ENCODE measurements at places on chromosomes 7 and 10. TPM values are rescaled to one million over a fixed set of nuclear protein-coding genes. Genes with fewer than 3 reads are reported as not detected.

OPALIN gene
- not detected for polyA plus RNA-seq

CYP2C19 gene
- polyA plus RNA-seq = 21.3 TPM

TEX47 gene
- not detected for polyA plus RNA-seq

- no peak for DNase-seq
- no peaks in the 10 kb centered on the region for H3K4me1 ChIP-seq
- no peak overlapping the region for H3K4me3 ChIP-seq
- H3K27me3 ChIP-seq = no peaks in the 10 kb centered on the region
- H3K36me3 ChIP-seq = no peaks in the 10 kb centered on the region
Observed at GRCh38 chr10:116973946-116974455, 31.0 kb downstream of the SHTN1 start.

GRCh38 chr10:121357401-121357800 lies 240.8 kb downstream of the FGFR2 start:
- no peaks in the 10 kb centered on the region for H3K27me3 ChIP-seq
- H3K36me3 ChIP-seq = no peaks in the 10 kb centered on the region
- peaks cover 12% of the 10 kb centered on the region for H3K4me1 ChIP-seq
- H3K27ac ChIP-seq = peak overlapping the region; percentile 4

- no peak for DNase-seq
- H3K36me3 ChIP-seq = no peaks in the 10 kb centered on the region
- H3K27ac ChIP-seq = no peak overlapping the region
- no peaks in the 10 kb centered on the region for H3K4me1 ChIP-seq
- H3K27me3 ChIP-seq = peaks cover 4% of the 10 kb centered on the region
Observed at GRCh38 chr7:45177801-45178200, 20.2 kb downstream of the RAMP3 start.

- H3K4me1 ChIP-seq = no peaks in the 10 kb centered on the region
- no peak overlapping the region for H3K4me3 ChIP-seq
- H3K27me3 ChIP-seq = no peaks in the 10 kb centered on the region
- H3K36me3 ChIP-seq = no peaks in the 10 kb centered on the region
Observed at GRCh38 chr7:18724318-18724717, 228.8 kb downstream of the HDAC9 start.

- H3K4me3 ChIP-seq = no peak overlapping the region
- no peaks in the 10 kb centered on the region for H3K36me3 ChIP-seq
- H3K27ac ChIP-seq = no peak overlapping the region
- no peak for DNase-seq
- no peaks in the 10 kb centered on the region for H3K4me1 ChIP-seq
- no peaks in the 10 kb centered on the region for H3K27me3 ChIP-seq
Observed at GRCh38 chr7:117250801-117251200, 72.1 kb downstream of the WNT2 start.

DNA sequence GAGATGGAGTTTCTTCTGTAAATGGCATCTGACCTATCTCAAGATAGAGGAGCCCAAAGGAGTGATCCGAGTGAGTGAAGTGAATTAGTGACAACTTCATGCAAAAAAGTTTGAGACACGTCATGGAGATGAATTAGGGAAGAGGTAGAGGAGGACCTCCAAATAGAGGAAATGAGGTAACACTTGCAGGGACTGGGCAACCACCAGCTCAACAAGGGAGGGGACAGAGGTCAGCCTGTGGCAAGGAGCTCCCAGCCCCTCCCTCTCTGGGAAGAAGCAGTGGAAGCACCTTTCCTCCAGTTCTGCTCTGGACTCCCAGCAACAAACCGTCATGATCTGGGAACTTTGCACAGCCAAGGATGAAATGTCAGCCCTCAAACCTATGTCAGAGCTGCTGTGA lies 83.5 kb upstream of the IKZF1 start:
- no peak overlapping the region for H3K27ac ChIP-seq
- no peak overlapping the region for H3K4me3 ChIP-seq
- DNase-seq = no peak
- no peaks in the 10 kb centered on the region for H3K4me1 ChIP-seq

DNA sequence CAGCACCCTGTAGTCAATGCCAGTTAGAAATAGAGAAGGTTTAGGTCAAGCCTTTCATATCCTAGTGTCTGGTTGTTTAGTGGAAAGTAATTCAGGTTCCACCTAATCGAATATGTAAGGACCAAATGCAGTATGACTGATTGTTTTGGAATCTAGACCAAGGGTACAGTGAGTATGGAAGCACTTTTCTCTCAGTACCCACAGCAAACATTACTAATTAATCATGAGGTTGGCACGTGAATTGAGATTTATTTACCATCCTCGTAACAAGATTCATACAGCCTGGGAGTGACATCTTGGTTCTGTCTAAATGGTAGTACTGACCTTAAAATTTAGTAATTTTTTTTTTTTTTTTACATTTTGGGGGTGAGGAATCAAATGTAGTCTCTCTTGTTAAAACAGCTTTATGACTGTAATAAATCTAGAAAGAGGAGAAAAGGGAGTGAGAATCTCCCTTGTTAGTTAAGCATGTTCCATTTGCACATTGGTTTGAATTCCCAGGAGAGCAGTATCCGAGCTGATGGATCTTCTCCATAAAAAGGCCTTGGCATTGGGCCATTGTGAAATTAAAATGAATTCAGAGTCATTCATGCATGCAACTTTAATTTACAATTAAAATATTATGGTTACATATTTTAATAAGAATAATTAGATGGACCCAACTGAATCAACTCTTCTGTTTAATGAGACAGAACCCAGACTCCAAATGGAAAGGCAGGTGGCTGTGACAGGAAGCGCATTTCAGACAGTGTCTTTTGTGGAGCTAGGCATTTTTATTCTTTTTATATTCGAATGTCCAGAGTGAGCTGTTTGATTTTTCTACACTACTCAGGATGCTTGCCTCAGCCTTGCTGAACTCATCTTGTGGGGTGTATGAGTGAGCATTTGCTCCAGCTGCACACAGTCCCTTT lies 57.6 kb downstream of the SNX10 start:
- no peak overlapping the region for H3K4me3 ChIP-seq
- no peak for DNase-seq
- no peaks in the 10 kb centered on the region for H3K27me3 ChIP-seq
- H3K27ac ChIP-seq = peak overlapping the region; percentile 69

GRCh38 chr10:108894402-108895301 lies 1028.7 kb downstream of the XPNPEP1 start:
- H3K27me3 ChIP-seq = no peaks in the 10 kb centered on the region
- no peak overlapping the region for H3K4me3 ChIP-seq
- no peak overlapping the region for H3K27ac ChIP-seq
- H3K4me1 ChIP-seq = no peaks in the 10 kb centered on the region

DNA sequence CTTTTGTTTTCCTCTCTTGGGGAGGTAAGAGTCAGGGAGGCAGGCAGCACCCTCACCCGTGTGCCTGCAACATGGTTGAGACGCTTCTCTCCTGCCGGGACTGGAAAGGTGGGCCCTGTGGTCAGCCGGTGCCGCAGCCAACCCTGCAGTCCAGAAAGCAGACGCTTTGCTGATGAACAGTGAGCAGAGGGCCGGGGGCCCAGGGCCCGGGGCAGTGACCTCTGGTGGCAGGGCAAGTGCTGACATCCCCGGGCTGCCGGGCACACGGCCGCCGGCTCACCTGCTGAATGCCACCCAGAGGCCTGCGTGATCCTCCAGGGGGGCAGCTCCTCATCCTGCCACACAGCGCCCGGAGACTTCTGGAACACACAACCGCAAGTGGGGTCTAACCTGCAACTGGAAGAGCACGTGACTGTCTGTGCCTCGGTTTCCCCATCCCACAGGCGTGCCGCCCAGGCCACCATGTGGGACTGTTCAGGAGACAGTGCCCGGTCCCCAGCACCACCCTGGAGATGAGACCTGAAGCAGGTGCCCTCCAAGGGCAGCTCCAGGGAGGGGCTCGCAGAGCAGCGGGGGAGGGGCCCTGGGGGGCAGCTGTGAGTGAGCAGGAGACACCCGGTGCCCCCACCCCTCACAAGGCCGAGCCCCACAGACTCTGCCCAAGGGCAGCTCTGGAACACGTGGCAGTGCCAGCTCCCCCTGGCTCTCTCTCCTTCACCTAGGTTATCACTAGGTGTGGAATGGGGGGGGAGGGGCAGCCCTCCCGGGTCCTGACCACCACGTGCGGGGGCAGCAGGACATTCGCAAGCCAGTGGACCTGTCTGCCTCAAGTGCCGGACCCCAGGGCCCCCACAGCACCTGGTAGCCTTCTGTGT lies 2.2 kb upstream of the ADGRA1 start:
- peaks cover 47% of the 10 kb centered on the region for H3K27me3 ChIP-seq
- no peaks in the 10 kb centered on the region for H3K36me3 ChIP-seq
- DNase-seq = no peak
- H3K4me1 ChIP-seq = no peaks in the 10 kb centered on the region
- H3K4me3 ChIP-seq = no peak overlapping the region
- H3K27ac ChIP-seq = no peak overlapping the region

- peaks cover 18% of the 10 kb centered on the region for H3K4me1 ChIP-seq
- peaks cover 96% of the 10 kb centered on the region for H3K27me3 ChIP-seq
- no peak overlapping the region for H3K27ac ChIP-seq
Observed at GRCh38 chr7:155459700-155460461, 2.0 kb downstream of the EN2 start.

DNA sequence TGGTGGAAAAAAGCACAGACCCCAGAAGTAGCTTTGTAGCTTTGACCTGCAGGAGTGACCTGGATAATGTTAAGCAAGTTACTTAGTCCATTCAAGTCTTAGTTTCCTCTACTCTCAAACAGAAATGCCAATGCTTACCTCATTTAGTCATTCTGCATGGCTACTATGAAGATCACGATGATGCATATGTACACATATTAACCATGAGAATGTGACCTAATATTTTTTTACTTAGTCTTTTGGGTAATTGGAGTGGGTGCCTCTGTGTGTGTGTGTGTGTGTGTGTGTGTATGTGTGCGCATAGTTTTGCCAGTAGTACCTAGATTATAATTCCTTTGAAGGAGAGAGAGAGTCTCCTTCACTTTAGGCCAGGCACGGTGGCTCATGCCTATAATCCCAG lies 95.8 kb downstream of the NRP1 start:
- DNase-seq = no peak
- H3K36me3 ChIP-seq = no peaks in the 10 kb centered on the region
- H3K27ac ChIP-seq = peak overlapping the region; percentile 77
- no peaks in the 10 kb centered on the region for H3K27me3 ChIP-seq
- H3K4me1 ChIP-seq = peaks cover 50% of the 10 kb centered on the region

DNA sequence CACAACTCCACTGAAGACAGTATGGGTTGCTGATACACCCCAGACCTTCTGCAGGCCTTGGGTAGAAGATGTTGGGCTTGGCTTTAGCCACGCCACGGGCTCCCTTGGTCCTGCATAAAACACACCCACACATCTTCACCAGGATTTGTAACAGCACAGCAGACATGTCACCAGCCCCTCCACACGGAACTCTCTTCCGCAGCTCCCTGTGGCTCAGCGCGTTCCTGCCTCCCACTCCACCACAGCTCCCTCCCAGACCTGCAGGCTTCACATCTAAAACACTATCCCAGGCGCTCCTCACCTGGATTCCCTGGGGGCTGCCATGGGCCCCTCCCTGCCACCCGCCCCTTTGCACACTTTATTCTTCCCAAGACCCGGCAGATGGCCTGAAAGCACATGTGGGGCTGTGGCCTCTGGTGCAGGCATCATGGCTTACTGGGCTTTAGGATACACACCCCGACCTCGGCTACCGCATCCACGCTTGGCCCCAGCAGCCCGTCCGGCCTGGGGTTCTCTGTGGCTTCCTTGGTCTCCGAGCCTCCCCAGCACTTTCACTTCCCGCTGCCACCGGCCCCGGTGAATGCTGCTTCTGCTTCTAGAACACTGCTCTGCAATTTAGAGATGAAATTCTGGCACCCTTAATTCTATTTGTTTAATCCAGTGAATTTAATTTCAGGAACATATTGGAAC lies 432.9 kb downstream of the DNAJB6 start:
- no peaks in the 10 kb centered on the region for H3K4me1 ChIP-seq
- no peak overlapping the region for H3K4me3 ChIP-seq
- DNase-seq = no peak
- H3K27me3 ChIP-seq = no peaks in the 10 kb centered on the region

GRCh38 chr10:1205450-1206030 lies 149.4 kb downstream of the WDR37 start:
- no peaks in the 10 kb centered on the region for H3K4me1 ChIP-seq
- no peaks in the 10 kb centered on the region for H3K27me3 ChIP-seq
- H3K36me3 ChIP-seq = no peaks in the 10 kb centered on the region
- DNase-seq = no peak
- H3K4me3 ChIP-seq = no peak overlapping the region

DNA sequence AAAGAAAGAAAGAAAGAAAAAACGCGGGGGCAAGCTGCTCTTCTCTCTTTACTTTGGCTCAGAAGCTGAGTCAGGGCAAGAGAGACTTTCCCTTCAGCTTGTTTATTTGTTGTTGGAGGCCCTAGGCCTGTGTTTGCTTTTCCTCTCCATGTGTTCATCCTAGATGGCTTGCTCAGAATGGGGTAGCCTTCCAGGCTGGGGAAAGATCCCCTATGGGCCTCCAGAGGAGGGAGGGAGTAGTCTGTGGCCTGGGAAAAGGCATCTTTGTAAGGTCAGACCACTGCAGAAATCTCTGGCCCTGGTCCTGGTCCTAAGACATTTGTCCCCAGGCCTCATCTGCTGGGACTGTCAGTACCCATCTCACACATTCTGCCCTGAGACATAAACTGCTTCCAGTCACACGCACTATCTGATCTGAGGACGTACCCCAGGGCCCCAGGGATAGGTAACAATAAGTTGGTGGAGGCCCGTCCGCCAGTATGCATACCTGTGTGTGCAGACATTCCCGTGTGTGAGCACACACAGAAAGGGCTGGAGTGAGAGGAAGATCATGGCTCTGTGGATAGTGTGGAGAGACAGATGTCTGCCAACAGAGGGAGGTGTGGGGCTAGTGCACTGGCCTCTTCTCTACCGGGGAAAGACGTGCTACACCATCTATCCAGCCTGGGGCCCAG lies 4.9 kb upstream of the SCD start:
- peaks cover 15% of the 10 kb centered on the region for H3K4me1 ChIP-seq
- peak; percentile 84 for DNase-seq
- no peak overlapping the region for H3K4me3 ChIP-seq
- no peaks in the 10 kb centered on the region for H3K27me3 ChIP-seq

DNA sequence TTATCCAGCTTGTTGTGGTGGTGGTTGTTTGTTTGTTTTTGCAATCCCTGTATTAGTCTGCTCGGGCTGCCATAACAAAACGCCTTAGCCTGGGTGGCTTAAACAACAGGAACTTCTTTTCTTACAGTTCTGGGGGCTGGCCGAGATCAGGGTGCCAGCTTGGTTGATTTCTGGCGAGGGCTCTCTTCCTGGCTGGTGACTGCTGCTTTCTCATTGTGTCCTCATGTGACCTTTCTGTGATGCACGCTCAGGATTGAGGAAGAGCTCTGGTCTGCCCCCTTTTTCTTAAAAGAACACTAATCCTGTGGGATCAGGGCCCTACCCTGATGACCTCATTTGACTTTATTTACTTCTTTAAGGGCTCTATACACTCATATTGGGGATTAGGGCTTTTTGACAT lies 107.1 kb upstream of the NRP1 start:
- DNase-seq = no peak
- no peak overlapping the region for H3K4me3 ChIP-seq
- no peaks in the 10 kb centered on the region for H3K27me3 ChIP-seq
- H3K27ac ChIP-seq = no peak overlapping the region
- no peaks in the 10 kb centered on the region for H3K36me3 ChIP-seq
- no peaks in the 10 kb centered on the region for H3K4me1 ChIP-seq

- H3K4me3 ChIP-seq = no peak overlapping the region
- H3K27ac ChIP-seq = peak overlapping the region; percentile 78
- H3K27me3 ChIP-seq = no peaks in the 10 kb centered on the region
- peaks cover 7% of the 10 kb centered on the region for H3K4me1 ChIP-seq
- no peaks in the 10 kb centered on the region for H3K36me3 ChIP-seq
- peak; percentile 80 for DNase-seq
Observed at GRCh38 chr10:93471110-93471651, 11.0 kb downstream of the MYOF start.

GRCh38 chr7:22667562-22668239 lies 59.3 kb upstream of the IL6 start:
- no peaks in the 10 kb centered on the region for H3K27me3 ChIP-seq
- H3K36me3 ChIP-seq = no peaks in the 10 kb centered on the region
- H3K4me3 ChIP-seq = no peak overlapping the region
- H3K4me1 ChIP-seq = peaks cover 5% of the 10 kb centered on the region
- peak overlapping the region; percentile 90 for H3K27ac ChIP-seq
